GM23338 (cell line): ENCODE measurements at places on chromosomes 16 and 17. TPM values are rescaled to one million over a fixed set of nuclear protein-coding genes. Genes with fewer than 3 reads are reported as not detected.
A peak's percentile ranks its signal among the peaks of the same experiment; 100 is the strongest.

DNA sequence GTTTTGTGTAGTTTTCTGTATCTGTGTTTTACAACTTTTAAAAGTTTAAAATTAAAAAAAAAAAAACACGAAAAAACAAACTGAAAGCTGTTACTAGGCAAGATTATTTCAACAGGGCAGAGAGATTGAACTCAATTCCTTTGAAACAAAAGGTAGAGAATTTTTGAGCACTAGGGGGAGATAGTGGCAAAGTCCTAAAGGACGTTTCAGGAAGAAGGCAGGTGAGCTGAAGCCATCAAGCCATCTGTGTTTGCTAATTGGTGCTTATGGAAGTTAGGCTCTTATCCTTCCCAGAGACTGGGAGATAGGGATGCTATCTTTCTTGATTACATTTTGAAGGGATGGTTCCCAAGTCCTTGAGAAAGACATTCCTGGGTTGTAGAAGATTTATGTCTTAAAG, 70.6 kb upstream of the CLEC3A start:
- no peaks in the 10 kb centered on the region for H3K36me3 ChIP-seq
- peaks cover 35% of the 10 kb centered on the region for H3K4me1 ChIP-seq
- no peak overlapping the region for H3K27ac ChIP-seq
- no peak overlapping the region for H3K4me3 ChIP-seq
- no peaks in the 10 kb centered on the region for H3K27me3 ChIP-seq

- H3K27me3 ChIP-seq = no peaks in the 10 kb centered on the region
- DNase-seq = peak; percentile 77
- H3K4me1 ChIP-seq = peaks cover 14% of the 10 kb centered on the region
These were observed 72.8 kb downstream of the MMD start for GRCh38 chr17:55348749-55349354.

- no peaks in the 10 kb centered on the region for H3K36me3 ChIP-seq
- H3K27ac ChIP-seq = no peak overlapping the region
- no peaks in the 10 kb centered on the region; the same call in 1 of the 2 replicates for H3K4me1 ChIP-seq
- DNase-seq = no peak
These were observed 214.2 kb upstream of the TNRC6C start for GRCh38 chr17:77744066-77744988.

- no peak for DNase-seq
- H3K36me3 ChIP-seq = no peaks in the 10 kb centered on the region
- H3K4me3 ChIP-seq = peak overlapping the region; percentile 94
- no peak overlapping the region for H3K27ac ChIP-seq
- H3K27me3 ChIP-seq = no peaks in the 10 kb centered on the region
These were observed 1.5 kb upstream of the NHERF1 start for GRCh38 chr17:74746922-74747321.

The MYL11 gene
- polyA plus RNA-seq = 3.5 and 7.3 TPM in 2 replicates

DNA sequence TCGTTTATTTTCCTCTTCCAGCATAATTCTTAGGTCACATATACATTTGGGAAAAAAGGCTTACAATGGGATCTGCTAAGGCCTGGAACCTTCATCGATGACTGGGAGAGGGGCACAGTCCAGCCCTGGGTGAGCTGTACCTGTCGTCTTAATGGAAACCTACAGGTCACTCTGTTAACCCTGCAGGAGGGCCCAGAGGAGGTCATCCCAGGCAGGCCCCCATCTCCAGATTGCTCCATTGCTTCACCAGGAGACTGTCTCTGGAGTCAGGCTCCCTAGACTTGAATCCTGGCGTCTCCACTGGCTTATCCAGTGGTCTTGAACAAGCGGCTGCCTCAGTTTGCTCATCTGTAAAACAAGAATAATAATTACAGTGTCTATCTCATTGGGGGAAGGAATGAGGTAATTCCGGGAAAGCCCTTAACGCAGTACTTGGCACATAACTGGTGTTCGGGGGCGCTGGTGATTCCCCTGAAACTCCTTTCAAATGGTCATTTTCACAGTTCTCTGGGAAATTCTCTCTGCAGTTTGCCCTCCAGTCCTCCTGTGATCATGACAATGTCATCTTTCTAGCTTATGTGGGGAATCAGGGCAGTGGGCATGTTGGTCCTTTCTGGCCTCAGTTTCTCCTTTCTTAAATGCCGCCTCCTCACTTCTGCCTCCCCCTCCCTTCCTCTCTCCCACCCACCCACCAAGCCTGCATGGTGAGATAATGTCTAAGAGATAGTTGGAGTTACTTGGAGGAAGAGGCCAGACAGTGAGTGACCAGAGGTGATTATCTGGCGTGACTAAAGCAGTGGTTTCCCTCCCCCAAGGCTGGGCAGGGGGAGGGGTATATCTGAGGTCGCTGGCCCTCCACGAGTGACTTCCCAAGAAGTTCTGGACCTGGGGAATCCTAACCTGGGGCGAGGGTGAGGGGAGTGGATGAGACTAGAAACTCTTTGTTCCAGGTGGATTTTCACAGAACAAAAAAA, 31.3 kb upstream of the TAC4 start:
- no peak overlapping the region for H3K27ac ChIP-seq
- DNase-seq = no peak
- peak overlapping the region; percentile 66 for H3K4me3 ChIP-seq

DNA sequence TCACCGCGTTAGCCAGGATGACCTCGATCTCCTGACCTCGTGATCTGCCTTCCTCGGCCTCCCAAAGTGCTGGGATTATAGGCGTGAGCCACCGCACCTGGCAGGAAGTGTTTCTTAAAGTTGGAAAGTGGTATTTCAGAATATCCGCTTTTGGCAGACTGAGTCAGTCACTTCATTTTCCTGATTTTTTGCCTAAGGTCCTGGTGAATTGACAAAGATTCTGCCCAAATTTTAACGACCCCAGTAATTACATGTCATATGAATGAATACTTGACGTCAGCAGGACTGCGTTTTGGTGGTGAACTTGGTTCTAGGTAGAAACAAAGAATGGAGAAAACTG, 4.5 kb upstream of the BRCA1 start:
- no peaks in the 10 kb centered on the region for H3K4me1 ChIP-seq
- no peak overlapping the region for H3K4me3 ChIP-seq
- no peaks in the 10 kb centered on the region for H3K27me3 ChIP-seq
- no peak for DNase-seq

DNA sequence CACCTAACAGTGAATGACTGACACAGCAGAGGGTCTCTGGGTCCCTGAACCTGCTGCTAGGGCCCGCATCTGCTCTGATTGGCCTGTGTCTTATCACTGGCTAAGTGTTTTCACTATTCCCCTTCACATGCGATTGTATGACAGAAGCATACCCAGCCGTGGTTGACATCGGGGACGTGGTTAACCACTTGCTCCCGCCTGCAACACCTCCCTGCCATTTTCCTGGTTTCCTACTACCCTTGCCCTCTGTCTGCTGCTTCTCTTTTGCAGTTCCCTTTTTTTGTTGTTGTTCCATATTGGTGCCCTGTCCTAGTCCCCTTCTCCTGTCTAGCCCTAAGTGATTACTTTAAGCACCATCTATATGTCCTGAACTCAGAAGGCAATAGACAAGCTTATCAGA, 177.0 kb downstream of the RGS9 start:
- peaks cover 8% of the 10 kb centered on the region; the same call in 1 of the 2 replicates for H3K4me1 ChIP-seq
- no peak for DNase-seq
- no peak overlapping the region for H3K27ac ChIP-seq
- no peaks in the 10 kb centered on the region for H3K27me3 ChIP-seq
- H3K4me3 ChIP-seq = no peak overlapping the region
- no peaks in the 10 kb centered on the region for H3K36me3 ChIP-seq

The CCDC144A gene
- 5.5 and 13.9 TPM in 2 replicates for polyA plus RNA-seq

GRCh38 chr17:74827800-74828199, 31.9 kb downstream of the GRIN2C start:
- H3K4me3 ChIP-seq = no peak overlapping the region
- DNase-seq = no peak
- no peaks in the 10 kb centered on the region for H3K36me3 ChIP-seq
- H3K4me1 ChIP-seq = no peaks in the 10 kb centered on the region

GRCh38 chr17:79811011-79811867, 14.4 kb upstream of the CBX8 start:
- peaks cover 38% of the 10 kb centered on the region for H3K4me1 ChIP-seq
- H3K36me3 ChIP-seq = no peaks in the 10 kb centered on the region
- peak overlapping the region; percentile 41 for H3K4me3 ChIP-seq
